ENCODE measurements at places on chromosomes 7 and 10.

DNA sequence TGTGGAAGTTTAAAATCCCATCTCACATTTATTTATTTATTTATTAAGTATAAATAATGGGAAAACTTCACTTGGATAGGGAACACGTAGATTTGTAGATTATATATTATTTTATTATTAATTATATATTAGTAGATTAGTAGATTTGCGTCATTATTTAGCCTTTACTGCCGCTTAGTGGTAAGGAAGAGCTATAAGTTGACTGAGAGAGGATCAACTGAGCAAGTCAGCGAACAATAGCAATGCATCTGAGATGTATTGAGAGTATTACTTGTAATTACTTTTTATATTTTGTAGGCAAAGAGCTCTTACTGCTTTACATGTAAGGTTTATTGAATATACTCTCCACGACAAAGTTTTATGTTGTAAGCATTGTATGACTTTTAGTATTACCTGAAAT lies 244.5 kb upstream of the ANKRD30A start:
- no peak for DNase-seq

GRCh38 chr7:78417180-78417853 lies 618.7 kb downstream of the PHTF2 start:
- no peak for DNase-seq

DNA sequence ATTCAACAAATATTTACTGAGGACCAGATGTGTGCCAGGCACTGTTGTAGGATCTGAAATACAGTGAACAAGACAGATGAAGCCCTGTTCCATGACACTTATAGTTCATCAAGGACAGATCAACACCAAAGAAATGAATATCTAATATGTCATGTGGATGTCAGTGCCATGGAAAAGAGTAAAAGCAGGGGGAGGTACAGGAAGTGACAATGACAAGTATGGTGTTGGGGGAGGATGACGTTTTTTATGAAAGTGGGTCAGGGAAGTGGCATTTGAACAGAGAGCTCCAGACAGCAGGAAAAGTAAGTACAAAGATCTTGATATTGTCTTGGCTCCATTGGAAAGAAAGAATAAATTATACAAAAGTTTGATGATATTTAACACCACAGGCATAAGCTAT lies 7.0 kb upstream of the SFMBT2 start:
- DNase-seq: no peak

DNA sequence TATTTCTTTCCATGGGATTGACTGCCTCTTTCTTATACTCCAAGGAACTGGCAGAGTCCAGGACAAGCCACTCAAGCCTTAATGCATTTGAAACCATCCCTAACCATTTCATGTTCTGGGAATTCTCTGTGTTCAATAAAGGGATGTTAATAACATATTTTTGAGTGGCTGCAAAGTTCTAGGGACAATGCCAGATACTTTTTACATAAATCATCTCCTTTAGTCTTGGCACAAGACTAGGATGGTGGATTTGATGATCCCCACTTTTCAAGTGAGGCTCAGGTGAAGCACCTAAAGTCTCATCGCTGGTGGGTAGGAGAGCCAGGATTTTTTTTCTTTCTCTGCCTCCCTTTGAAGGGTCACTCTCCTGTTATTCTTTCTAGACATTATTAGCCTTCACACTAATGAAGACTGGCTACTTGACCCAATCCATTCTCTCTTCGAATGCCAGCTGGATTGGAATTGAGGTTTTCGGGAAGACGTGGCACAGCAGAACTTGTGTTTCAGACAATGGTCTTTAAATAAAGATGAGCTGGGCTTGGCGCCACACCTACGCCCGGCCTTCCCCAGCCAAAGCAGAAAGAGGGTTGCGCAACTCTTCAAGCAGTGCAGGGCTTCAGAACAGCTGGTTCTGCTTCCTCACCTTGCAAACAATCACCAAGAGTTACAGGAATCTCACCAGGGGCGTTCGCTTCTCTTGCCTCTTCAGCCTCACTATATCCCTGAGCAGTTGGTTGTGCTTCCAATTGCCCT lies 73.8 kb upstream of the BMPER start:
- DNase-seq: no peak

- DNase-seq: no peak
Observed at GRCh38 chr10:60281331-60281730, 108.3 kb downstream of the ANK3 start.

DNA sequence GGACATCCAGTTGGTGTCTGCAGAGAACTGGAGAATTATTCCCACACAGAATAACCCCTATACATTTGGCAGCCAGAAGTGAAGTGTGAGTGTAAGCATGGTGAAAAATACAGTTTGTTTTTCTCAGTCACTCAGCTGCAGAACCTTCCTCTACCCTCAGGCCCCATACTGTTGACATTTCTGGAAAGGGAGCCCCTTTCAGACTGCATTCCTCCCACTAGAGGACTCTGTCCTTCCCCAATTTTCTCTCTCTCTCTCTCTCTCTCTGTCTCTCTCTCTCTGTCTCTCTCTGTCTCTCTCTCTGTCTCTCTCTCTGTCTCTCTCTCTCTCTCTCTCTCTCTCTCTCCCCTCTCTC lies 86.8 kb upstream of the STEAP1B start:
- DNase-seq: no peak

GRCh38 chr10:95408148-95408960 lies 117.6 kb upstream of the PDLIM1 start:
- no peak for DNase-seq

- no peak for DNase-seq
Observed at GRCh38 chr10:36688717-36689116, 436.7 kb upstream of the ANKRD30A start.

DNA sequence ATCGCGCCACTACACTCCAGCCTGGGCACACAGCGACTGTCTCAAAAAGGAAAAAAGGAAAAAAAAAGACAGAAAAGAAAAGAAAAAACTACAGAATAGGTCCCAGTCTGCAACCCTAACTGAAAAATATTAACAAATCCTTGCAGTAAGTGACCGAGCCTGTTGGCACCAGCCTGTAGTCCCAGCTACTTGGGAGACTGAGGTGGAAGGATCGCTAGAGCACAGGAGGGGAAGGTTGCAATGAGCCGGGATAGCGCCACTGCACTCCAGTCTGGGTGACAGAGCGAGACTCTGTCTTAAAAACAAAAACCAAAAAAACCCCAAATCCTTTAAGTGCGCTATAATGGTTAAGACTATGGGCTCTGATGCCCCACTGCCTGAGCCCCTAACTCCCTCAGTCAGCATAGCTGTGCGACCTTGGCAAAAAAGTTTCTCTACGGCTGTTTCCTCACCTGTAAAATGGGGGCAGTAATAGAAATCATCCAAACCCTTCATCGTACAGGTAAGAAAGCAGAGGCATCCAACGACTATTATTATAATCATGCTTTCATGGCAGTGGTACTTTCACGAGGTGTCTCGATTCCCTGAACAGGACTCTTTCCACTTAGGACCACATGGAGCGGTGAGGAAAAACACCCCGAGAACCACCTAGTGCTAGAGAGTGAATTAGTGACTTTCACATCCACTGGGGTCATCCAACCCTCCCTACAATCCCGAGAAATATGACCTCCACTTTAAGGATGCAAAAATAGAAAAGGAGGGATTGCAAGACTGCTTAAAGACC lies 755 bp downstream of the TOMM7 start:
- DNase-seq: peak; percentile 12

DNA sequence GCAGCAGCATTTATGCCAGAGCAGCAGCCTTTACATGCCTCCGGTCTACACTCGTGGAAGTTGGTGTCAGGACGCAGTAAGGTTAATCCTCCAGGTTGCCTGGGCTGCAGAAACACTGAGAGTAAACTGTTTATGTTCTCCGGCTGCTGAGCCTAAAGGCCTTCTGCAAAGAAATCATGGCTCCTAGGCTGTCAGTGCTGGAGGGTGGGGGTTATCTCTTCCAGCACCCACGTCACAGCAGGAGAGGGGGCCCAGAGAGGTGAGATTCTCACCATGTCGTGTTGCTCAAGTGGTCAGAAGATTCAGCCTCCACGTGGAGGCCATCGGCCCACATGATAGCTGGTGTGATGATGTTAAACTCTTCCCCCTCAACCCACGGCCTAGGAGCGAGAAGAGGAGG lies 41.2 kb downstream of the COL13A1 start:
- no peak for DNase-seq

GRCh38 chr10:9898633-9899395 lies 1118.9 kb upstream of the CELF2 start:
- no peak for DNase-seq

DNA sequence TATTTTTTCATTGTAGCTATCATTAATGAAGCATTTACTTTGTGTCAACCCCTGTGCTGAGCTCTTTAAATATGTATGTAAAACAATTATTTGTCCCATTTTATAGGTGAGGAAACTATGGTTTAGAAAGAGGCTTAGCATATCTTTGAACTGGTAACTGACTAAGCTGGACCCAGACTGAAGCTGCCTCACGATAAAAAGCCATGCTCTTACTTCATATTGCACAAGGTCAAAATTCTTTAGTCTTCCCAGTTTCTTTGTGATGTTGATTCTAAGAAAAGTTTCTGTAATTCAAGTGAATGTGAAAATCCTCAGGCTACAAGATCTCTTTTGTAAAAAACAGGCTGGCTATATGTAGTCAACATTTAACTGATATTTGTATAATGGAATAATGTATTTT lies 46.6 kb upstream of the SLC16A12 start:
- DNase-seq: no peak

- no peak for DNase-seq
Observed at GRCh38 chr7:2002561-2003450, 229.9 kb downstream of the MAD1L1 start.

- DNase-seq: no peak
Observed at GRCh38 chr7:133543657-133544056, 290.8 kb downstream of the EXOC4 start.

GRCh38 chr7:20075992-20076820 lies 141.0 kb downstream of the MACC1 start:
- DNase-seq: no peak

DNA sequence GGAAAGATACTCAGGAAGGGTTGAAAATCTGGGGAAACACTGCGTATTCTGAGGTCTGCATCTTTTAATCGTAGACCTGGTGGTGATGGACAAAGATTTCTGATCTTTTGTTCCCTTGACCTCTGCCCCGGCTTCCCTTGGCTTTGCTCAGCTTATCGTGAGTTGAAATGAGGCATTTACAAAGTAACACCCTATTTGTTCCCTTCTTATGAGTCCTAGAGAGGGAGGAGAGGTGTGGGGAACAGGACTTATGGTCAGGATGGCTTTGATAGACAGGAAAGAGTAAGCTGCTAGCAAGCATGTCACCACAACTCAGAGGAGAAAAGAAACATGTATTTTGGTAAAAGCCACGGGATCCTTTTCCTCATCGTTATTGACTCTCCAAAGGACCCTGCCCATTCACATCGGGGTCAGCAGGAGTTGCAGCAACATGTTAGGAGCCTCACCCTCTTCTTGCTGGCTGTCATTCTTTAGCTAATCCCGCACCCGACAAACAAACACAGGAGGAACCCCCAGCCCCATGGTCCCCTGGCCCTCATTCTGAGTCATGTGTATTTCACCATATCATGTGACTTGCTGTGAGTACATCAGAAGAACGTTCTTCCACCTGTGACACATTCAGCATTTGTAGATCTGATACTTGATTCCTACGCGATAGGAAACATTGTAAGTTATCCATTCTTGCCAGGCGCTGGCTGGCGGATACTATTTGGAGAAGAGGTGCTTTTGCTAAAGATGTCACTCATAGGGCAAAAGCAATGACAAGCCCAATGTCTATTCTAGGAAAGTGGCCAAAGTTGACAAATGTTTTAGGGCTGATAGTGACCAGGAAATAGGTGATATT lies 170.1 kb downstream of the RTKN2 start:
- DNase-seq: no peak

DNA sequence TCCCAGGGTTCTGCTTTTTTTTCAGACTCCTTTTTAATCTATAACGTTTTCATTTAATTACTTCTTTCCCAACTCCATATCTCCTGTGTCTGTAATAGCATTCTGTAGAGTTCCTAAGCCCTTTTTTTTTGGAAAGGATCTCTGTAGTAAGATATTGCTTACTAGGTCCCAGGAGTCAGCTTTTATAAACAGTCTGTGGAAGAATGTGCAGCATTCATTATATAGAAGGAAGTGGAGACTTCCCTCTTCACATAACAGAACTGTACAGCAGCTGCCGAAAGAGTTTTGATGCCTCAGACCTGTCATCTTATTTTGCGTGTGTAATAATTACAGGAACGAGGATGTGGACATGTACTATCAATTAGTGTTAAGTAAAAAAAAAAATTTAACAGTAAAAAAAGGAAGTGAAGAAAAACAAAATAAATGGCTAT lies 7.4 kb upstream of the STEAP4 start:
- DNase-seq: no peak

- peak; percentile 5 for DNase-seq
Observed at GRCh38 chr7:74343281-74344131, 54.3 kb downstream of the CLIP2 start.

GRCh38 chr10:118729641-118730258 lies 25.0 kb downstream of the CACUL1 start:
- DNase-seq: no peak

DNA sequence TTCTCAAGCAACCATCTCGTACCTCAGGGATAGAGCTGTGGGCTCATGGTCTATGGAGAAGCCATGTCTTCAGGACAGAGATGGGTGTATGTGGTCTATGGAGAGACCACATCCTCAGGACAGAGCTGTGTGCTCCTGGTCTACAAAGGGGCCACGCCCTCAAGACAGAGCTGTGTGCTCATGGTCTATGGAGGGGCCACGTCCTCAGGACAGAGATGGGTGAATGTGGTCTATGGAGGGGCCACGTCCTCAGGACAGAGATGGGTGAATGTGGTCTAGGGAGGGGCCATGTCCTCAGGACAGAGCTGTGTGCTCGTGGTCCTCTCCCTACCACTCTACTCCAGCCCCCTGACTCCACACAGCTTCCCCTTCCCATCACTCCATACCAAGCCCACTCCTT lies 117.8 kb downstream of the WDR37 start:
- DNase-seq: no peak

DNA sequence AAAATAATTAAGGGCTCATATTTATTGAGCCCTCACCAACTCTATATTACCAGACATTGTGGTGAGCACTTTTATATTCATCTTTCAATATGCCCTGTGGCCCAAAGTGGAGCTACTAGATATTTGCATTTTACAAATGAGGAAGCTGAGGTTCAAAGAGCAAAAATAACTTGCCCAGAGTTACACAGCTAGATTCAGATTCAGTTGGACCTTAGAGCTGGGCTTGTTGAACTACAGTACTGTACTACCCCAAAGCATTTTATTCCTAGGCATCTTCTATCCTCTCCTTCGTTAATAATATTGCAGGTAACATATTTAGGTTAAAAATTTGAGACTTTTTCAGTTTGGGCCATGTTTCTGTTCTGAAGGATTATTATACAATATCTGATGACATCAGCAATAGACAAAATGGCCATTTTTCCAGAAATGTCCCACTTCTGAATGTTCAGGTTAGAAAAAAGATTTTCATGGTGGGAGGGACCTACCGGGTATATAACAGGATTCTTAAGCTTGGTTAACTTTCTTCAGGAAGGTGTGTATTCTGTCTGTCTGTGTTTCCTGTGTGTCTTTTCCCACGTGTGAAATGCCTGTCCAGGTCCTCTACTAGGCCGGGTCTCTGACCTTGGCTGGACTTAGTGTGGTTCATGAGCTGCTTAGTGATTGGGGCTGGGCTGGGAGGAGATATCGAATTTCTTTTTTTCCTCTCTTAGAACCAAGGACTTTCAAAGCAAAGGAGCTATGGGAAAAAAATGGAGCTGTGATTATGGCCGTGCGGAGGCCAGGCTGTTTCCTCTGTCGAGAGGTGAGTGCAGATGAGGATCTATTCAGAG lies 13.6 kb downstream of the PRXL2A start:
- DNase-seq: no peak
